HL-60 (cell line): ENCODE measurements at places on chromosomes 4 and X.
A peak's percentile ranks its signal among the peaks of the same experiment; 100 is the strongest.

GRCh38 chrX:147342197-147342596 lies 527.7 kb upstream of the CXorf51A start:
- DNase-seq = no peak

DNA sequence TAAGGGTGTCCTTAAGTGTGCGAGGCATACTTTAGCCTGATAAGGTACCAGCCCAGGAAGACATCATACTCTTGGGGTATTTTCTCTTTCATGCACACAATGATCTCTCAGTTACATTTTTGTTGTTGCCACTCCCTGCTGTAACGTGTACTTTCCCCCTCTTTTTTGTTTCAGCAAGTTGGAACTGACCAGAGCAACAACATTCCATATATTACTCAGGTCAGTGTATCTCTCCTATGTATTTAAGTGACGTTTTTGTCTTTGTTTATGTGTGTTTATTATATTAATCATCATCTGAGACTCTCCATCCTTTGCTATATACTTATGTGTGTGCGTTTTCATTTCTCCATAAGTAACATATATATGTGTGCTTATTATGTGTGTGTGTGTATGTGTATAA lies 71.3 kb upstream of the VBP1 start:
- DNase-seq = no peak

DNA sequence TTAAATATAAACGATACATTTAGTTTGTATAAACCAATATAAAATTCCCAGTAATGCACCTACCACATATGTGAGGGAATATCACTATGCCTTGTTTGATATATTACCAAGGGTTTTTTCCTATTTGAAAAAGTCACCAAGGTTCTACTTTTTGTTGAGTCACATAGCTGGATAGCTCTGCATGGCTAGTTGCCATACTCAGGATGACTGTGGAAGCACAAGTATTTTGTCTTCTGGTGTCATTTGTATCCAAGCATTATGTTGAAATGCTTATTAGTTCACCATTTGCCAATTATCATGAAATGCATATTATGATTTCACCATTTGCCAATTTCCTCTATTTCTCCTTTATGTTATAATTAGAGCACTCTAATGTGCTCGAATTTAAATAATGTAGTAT lies 162.7 kb upstream of the TTC29 start:
- DNase-seq = no peak

DNA sequence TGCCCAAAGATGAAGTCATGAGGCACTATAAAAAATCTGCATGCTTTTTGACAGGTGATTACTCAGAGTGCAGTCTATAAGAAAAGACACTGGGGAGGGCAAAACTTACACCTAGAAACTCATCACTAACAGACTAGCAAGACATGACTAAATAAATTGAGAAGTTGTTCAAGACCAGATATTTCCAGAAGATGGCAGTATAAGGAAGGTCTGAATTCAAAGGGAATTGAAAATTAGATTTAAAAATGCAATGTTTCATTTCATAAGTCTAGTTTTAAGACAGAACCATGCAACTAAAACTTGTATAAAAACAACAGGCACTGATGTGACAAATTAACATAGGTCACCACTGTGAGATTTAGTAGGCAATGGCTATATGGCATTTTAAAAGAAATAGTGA lies 232.5 kb upstream of the POF1B start:
- DNase-seq = no peak

DNA sequence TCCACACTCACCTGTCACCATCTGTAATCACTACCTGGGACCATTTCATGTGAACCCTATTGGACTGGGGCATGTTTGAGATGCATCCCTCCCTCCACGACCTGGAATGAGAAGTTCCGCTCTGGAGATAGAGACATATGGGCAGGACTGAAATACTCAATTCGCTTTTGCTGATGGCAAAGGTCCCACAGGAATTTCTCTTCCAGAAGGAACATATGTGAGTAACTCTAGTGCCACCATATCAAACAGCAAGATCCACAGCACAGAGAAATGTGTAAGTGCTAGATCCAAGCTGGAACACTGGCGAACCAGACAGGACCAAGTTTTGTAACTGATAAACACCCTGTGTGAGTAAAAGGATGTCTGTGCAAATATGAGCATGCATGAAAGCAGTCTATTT lies 43.9 kb downstream of the SEL1L3 start:
- no peak for DNase-seq

DNA sequence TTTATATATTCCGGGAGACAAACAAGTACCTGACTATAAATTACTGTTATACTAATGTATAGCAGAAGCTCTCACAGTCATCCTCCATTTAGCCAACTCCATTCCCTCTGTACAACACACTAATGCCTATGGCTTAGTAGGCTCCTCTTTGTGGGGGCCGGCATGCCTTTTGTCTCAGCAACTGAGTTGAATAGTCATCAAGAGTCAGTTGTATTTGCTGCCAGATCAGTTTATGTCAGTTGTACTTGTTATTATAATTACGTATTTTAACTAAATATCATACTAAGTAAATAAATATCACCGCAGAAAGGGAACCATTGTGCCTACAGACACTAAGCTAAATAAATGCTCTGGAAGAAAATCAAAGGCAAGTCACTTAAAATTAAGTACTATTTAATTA lies 9.9 kb downstream of the PRMT9 start:
- no peak for DNase-seq

GRCh38 chr4:104575278-104575677 lies 80.6 kb upstream of the CXXC4 start:
- DNase-seq = no peak

DNA sequence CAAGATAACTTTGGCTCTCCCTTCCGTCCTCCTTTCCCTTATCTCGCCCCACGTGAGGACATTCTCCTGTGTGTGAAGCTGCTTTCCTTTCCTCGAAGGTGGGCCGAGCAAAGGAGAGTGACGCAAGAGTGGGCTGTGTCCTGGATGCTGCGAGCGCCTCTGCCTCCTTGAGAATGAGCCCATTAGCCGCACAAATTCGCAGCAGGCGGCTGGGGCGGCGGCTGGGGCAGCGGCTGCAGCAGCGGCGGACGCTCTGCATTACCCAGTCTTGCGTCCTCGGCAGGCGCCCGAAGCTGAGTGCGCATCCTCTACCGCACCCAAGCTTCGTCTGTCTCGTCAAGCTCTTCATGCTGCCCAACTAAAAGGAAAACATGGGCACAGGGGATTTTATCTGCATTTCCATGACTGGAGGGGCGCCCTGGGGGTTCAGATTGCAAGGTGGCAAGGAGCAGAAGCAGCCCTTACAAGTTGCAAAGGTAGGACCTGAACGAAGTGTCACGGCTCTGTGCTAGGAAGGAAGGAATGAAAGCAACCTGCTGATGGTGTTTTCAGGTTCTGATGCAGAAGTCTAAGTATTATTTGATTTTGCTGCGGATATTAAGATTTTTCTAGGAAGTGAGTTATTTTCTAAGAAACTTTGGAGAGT lies at the start of gene SYNPO2:
Gene SYNPO2, plus strand, starts transcription at position 189 of the 646 bp plus-strand sequence. Its CDS starts 183 bp downstream, at position 372.
- DNase-seq = peak; percentile 47

DNA sequence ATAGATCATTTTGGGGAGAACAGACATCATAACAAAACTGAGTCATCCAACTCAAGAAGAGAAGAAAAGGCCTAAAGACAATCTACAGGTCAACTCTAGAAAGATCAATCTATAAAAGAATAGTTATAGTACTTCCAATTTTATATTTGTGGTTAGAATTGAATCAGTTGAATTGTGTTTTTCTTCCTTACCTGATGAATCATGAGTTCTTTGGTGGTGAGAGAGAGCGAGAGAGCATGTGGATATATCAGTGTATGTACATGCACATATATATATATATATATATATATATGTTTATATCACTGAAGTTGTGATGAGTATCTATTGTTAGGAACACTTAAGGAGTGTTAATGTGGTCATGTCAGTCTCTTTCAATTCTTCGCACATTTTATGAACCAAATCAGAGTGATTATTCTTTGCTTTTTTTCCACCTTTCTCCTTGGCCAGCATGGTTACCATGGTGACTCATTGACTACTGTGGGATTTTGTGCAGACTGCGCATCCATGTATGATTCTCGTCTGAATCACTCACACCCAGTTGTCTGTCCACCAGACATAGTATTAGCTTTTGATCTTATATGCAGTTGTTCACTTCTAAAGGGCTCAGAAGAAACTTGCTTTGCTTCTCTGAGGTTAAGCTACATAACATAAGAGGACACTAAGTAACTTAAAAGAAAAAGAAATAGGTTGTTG lies 90.4 kb upstream of the RAB40AL start:
- no peak for DNase-seq

- no peak for DNase-seq
Observed at GRCh38 chr4:176883108-176883550, 90.4 kb upstream of the VEGFC start.

- DNase-seq = no peak
Observed at GRCh38 chr4:184762100-184762499, 28.2 kb upstream of the CENPU start.

- DNase-seq = no peak
Observed at GRCh38 chr4:156992943-156993342, 21.3 kb upstream of the PDGFC start.

GRCh38 chr4:73518340-73518739 lies 36.8 kb downstream of the AFM start:
- DNase-seq = no peak

DNA sequence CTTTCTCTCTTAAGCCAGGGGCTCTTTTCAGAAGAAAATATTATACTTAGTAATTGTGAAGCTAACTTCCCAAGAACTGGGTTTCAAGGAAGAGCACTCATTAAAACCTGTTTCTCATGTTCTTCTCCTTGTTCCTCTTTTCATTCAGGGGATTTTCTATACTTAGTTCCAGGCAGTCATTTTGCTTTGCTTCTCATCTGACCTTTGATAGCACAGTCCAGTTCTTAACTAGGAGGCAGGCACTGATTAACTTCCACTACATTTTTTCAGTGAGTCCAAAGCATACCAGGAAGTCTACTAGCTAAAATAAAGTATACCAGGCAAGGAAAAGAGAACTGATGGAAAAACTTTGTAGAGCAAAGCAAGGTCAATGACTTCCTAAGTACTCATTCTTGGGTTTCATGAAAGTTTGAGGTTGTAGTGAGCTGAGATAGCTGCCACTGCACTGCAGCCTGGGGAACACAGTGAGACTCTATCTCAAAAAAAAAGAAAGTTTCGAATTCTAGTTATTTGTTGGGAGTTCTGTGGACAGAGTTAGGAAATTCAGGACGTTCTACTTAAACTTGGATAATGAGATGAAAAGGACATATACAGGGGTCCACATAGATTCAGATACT lies 190.1 kb upstream of the HS3ST1 start:
- no peak for DNase-seq

DNA sequence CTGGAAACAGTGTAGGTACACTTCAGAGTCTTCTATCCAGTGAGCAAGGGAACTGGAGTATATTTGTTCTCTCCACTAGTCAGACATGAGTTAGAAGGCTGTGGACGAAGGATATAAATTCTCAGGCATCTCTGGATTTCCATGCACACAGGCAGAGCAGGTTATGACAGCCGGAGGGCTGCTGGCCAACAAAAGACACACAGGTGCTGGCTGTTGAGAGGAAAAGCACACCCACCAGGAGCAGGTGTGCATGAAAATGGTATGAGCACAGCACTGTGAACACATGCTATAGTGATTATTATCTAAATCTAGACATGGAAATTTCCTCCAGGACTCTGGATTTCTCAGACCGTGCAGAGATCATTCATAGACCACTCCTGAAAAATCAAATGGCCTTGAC lies 444.7 kb upstream of the RPS6KA3 start:
- no peak for DNase-seq

DNA sequence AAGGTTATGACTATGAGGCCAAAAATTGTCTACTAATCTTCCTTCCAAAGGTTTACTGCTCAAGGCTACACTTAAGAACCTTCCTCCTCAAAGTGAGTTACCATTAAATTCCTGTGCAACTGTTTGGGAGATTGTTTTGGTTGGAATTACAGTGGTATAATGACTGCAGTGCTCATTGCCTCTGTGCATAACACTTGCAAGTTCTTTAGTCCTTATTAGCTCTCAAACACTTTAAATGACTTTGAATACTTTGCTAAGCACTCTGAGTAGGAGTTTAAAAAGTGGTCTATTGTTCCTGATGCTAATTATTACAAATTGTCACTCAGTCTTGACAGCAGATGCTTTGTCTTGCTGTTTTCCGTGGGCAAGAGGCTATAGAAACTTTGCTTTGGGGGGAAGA lies 422.8 kb upstream of the PABPC4L start:
- no peak for DNase-seq

DNA sequence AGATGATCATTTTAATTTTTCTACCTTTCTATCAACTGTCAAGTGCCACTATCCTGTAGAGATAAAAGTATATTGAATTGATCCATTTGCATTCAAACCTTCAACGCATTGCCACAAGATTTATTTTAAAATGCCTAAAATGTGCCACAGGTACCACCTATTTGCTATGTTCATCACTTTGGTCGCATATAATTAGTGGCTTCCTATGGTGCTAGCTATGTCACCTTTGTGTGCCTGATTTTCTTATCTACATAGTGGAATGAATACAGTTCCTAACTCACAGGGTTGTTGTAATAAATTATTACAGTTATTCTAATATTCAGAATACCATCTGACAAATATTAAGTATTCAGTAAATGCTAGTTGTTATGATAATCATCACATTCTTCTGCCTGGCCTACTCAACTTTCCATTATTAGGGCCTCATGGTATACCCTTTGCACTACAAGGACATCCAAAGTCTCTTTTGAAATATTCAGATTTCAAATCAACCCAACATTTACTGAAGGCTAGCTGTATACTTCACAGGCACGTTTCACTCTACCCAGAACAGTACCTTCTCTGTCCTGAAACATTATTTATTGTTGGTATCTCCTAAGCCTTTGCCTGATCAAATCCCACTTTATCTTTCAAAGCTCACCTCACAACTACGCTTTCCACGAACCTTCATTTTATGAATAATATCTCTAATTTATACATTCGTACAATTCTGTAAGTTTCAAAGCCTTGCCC lies 62.4 kb downstream of the ANXA10 start:
- no peak for DNase-seq

DNA sequence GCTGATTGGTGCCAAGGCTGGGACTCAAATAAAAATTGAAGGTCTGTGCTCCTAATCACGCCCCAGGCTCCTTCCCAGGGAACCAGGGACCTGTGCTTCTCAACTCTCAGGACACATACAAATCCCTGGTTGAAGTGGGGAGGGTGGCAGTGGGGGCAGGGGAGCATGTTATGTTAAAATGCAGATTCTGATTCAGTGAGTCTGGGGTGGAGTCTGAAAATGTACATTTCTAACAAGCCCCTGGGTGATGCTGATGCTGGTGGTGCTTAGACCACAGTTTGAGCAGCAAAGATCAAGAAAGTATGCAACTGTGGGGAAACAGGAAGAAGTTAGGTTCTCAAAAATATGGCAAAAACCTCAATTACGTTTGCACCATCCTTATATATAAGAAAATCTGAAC lies 236.5 kb downstream of the MAGEB17 start:
- DNase-seq = no peak
